ENCODE measurements at places on chromosomes 3 and 15. TPM values are rescaled to one million over a fixed set of nuclear protein-coding genes. Genes with fewer than 3 reads are reported as not detected.

CAMP gene
- total RNA-seq = not detected

DOCK3 gene
- total RNA-seq = 0.30 TPM

LXN gene
- total RNA-seq = 7.9 TPM

AGTR1 gene
- total RNA-seq = not detected

PP2D1 gene
- not detected for total RNA-seq

DGKG gene
- 10.9 TPM for total RNA-seq

STAB1 gene
- 4.5 TPM for total RNA-seq

MYH15 gene
- total RNA-seq = not detected

CPNE9 gene
- total RNA-seq = 1.2 TPM

STRIT1 gene
- not detected for total RNA-seq

COL6A5 gene
- not detected for total RNA-seq

FBXW12 gene
- not detected for total RNA-seq

RBMS3 gene
- total RNA-seq = not detected

PODXL2 gene
- total RNA-seq = 4.0 TPM

SLC28A1 gene
- not detected for total RNA-seq

CFAP100 gene
- not detected for total RNA-seq

CGNL1 gene
- 0.24 TPM for total RNA-seq

GOLGA8J gene
- not detected for total RNA-seq

LMOD3 gene
- not detected for total RNA-seq

TMCO5A gene
- total RNA-seq = not detected

LYSMD4 gene
- total RNA-seq = 8.6 TPM

ARHGEF26 gene
- total RNA-seq = not detected

SCN5A gene
- total RNA-seq = 0.20 TPM

CCDC39 gene
- total RNA-seq = not detected

GRK7 gene
- total RNA-seq = not detected

RAD51 gene
- 1.9 TPM for total RNA-seq

GPR62 gene
- total RNA-seq = not detected

GABRR3 gene
- not detected for total RNA-seq

GHSR gene
- total RNA-seq = not detected

SRGAP3 gene
- total RNA-seq = 3.4 TPM

RAB6B gene
- not detected for total RNA-seq

CAND2 gene
- 1.00 TPM for total RNA-seq

C2CD4B gene
- total RNA-seq = not detected

TNFSF10 gene
- total RNA-seq = 16.4 TPM

IGF1R gene
- total RNA-seq = 23.1 TPM

Data from B cell (primary cell).